ENCODE measurements at places on chromosomes 3 and 15.
A peak's percentile ranks its signal among the peaks of the same experiment; 100 is the strongest.

DNA sequence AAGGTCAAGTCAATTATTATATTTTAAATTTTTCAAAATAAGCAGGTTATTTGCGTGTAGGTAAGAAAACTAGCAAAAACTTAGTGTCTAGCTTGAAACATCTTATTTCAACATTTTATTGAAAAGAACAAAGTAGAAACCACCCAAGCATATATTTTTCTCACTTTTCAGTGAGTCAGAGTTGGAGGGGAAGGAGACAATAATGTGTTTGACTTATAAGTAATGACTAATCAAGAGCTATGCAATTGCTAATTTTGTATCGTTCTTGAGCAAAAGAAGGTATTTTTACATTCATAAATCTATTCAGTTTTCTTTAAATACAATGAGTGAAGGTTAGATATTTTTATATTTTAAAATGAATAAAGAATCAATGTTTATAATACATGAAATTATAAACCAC is 54.4 kb upstream of the P2RY1 start:
- DNase-seq = no peak

DNA sequence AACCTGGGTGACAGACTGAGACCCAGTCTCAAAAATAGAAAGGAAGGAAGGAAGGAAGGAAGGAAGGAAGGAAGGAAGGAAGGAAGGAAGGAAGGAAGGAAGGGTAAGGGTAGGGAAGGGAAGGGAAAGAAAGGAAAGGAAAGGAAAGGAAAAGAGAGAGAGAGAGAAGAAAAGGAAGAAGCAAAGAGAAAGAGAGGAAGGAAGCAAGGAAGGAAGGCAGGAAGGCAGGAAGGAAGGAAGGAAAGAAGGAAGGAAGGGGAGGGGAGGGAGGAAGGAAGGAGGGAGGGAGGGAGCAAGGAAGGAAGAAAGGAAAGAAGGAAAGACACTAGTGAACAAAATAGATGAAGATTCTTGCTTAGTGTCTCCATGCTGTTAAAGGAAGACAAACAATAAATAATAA is 129.1 kb downstream of the SHQ1 start:
- no peak for DNase-seq

DNA sequence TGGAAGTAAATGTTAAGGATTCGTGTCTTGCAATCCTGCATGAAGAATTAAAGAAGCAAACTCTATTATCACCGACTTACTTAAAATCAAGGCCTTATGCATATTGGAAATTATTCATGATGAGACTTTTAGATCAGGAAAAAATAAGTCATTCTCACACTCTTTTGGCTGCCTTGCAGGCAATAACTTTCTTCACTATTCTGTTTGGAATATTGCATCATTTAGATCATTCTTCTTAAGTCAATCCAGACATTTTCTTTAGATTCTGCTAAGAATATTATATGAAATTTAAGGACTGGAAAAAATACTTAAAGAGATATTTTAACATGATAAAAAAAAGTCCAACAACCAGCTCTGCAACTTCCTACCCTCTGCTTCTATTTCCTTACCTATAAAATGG is 245.4 kb downstream of the LRRN1 start:
- no peak for DNase-seq

GRCh38 chr3:115648559-115648958 is 25.2 kb downstream of the GAP43 start:
- no peak for DNase-seq

DNA sequence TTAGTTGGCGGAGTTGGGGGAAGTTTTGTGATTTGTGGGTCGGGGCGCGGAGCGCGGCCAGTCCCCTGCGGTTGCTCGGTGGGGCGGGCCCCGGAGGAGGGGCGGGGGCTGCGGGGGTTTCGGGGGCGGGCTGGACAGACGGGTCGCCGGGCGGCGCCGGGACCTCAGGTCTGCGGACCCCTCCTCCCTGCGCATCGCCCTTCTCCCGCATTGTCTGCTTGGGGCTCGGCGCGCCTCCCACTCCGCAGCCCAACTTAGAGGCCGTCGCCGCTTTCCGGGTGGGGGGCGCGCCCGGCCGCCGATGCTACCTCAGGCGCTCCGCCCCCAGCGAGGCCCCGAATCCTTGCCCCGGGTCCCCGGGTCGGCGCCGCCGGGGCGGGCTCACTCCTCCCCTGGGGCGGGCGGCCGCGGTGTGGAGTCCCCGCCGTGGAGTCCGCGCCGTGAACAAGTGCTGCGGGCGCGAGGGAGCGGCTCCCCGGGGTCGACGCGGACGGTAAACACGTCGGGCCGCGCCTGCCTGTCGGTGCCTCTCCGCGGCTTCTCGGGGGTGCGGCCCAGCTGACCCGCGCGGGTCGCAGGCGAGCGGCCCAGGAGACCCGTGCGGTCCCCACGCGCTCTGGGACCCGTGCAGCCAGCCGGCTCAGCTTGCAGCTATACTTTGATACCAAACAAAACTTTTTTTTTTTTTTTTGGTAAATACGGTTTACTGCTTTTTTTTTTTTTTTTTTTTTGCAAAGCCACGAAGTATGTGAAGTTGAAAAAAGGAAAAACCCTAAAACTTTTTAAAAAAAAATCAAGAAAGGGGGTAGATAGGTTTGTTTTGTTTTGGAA is 624 bp downstream of the AKAP13 start:
- DNase-seq = peak; percentile 46

- DNase-seq = peak; percentile 4
These were observed 222.3 kb downstream of the ZMAT3 start for GRCh38 chr3:178849199-178849910.

- DNase-seq = no peak
These were observed 31.7 kb downstream of the HMCES start for GRCh38 chr3:129310111-129311011.

- peak; percentile 73 for DNase-seq
These were observed 642.3 kb upstream of the ADAMTS9 start for GRCh38 chr3:65330072-65330471.

- DNase-seq = no peak
These were observed 9.7 kb downstream of the MAGI1 start for GRCh38 chr3:66029014-66029413.

GRCh38 chr3:134258761-134259347 is 8.2 kb upstream of the RYK start:
- no peak for DNase-seq

DNA sequence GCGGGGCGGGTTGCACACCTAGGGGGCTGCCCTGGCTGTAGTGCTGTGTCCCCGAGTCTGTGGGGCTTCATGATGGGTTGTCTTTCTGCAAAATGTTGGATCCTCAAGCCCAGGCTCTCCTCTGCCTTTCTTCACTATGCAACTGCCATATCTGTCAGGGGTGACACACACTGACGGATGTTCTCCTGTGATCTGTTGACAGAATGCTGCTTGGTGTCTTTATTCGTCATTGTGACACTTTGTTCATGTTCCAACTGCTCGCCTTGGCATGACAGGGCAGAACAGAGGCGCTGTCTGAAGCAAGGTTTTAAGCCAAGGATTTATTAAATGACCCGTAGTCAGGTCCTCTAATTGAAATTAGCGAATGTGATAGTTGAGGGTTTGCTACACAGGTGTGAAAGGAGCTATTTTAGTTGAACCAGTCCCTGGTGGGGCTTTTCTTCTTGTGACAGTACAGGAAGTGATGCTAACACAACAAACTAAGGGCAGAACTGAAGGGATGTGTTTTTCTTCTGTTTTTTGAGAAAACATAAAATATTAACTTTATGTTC is 173.4 kb downstream of the MCTP2 start:
- no peak for DNase-seq

DNA sequence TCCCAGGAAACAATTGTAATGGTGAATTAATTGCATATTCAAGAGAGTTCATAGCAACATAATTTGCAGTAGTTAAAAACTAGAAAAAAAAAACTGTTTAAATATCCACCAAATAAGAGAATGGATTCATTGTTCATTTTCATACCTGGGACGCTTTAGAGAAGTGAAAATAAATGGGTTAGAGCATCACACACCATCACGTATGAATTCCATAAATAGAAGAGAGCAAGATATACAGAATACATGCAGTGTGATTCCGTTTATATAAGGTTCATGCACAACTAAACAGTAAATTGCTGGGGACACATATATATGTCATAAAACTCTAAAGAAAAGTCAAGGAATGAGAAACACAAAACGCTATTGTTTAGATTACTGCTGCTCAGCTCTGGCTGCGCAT is 577.0 kb upstream of the KCNMB2 start:
- no peak for DNase-seq

GRCh38 chr3:184133840-184134745 is 1.1 kb upstream of the EIF2B5 start:
- DNase-seq = peak; percentile 75

GRCh38 chr3:177968891-177969290 is 567.3 kb upstream of the KCNMB2 start:
- DNase-seq = no peak

GRCh38 chr15:51692154-51692553 is 10.9 kb downstream of the SCG3 start:
- DNase-seq = no peak

DNA sequence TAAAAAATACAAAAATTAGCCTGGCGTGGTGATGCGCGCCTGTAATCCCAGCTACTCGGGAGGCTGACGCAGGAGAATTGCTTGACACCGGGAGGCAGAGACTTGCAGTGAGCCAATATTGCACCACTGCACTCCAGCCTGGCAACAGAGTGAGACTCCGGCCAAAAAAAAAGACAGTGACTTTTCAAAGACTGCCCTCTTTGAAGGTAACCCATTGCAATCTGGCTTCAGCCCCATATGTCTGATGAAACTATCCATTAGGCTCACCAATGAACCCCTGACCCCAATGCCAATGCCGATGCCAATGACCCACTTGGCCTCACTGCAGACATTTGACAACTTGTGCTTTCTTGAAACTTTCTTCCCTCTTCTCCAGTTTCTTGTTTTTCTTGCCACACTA is 54.3 kb downstream of the NCEH1 start:
- DNase-seq = no peak

DNA sequence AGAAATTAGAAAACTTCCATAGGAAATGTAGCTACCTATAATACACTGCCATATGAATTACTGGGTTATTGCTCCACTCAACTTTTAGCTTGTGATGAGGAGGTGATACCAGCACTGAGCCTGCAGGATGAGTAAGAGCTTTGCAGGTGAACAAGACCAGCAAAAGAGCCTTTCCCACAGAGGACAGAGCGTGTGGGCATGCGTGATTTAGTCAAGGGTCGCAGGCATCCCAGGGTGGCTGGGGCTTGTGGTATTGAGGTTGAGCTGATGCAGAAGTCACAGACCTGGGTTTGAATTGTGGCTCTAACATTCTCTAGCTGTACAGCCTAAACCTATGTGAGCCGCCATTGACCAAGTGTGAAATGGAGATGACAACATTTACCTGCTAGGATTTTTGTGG is 5.6 kb downstream of the NRROS start:
- DNase-seq = no peak

DNA sequence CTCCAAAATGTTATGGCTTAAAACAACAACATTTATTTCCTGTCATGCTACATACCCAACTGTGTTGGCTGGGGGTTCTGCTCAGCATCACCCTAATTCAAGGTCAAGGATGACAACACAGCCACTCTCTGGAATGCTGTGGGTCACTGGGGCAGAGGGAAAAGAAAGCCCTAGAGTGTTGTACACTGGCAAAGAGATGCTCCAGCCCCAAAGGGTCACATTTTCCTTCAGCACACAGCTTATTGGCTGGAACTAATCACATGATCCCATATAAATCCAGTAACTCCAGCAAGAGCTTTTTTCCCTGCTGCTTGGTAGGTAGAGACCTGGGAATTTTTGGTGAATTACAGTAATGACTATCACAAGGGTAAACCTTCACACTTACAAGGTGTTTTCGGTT is 1041.4 kb downstream of the NTRK3 start:
- DNase-seq = no peak

DNA sequence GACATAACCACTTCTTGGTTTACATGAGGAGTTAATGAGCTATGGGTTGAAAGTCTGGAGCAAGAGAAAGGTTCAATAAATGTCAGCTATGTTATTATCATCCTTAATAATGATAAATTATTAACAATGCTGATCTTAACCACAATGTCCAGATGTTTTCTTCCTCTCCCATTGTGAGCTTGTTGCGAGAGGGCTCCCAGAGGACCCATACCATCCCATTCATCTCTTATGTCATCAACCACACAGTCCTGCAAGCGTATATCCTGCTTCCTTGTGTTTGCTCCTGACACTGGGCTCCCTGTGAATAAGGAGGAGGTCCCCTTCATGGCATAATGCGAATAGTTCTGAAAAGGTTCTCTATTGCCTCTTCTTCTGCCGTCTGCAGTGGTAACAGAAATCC is 266.8 kb downstream of the TLE3 start:
- DNase-seq = no peak

- DNase-seq = no peak
These were observed 20.9 kb upstream of the SLC28A2 start for GRCh38 chr15:45231132-45231531.

- peak; percentile 76 for DNase-seq
These were observed 29.3 kb downstream of the FBN1 start for GRCh38 chr15:48616216-48616615.

DNA sequence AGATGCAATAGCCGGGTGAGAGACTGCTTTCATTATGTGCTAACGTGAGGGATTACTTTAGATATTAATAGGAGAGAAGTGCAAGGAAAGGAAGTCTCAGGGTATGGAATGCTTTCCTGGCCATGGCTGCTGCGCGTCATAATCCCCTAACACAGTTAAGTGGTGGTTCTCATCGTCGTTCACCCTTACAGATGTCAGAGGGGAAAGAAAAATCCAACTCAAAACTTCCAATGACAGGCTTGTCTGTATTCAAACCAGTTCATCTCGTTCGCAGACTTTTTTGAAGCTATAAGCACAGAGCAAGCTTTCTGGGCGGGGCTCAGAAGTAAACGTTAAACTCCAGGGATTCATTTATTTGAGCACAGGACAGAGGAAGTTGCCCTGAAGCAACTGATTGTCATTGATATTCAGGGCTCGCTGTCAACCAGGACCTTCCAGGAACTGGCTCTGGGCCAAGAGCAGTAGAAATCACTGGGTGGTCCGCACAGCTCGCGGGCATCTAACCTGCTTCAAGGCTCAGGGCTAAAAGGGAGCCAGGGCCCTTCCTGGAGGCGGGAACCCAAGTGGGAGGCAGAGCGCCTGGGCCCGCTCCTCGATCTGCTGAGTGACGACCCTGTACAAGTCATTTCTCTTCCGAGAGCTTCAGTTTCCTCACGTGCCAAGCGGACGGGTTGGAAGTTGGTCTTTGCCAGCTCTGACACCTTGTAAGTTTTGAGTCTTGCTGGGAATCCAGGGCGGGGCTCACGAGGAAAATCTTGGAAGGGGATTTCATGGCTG is 1.1 kb upstream of the LPP start:
- peak; percentile 51 for DNase-seq
